Heart right ventricle (tissue), 16 donors: ENCODE measurements at places on chromosomes 6 and 20. TPM values are rescaled to one million over a fixed set of nuclear protein-coding genes. Genes with fewer than 3 reads are reported as not detected.

- H3K4me1 ChIP-seq = peaks cover 64% of the 10 kb centered on the region
- H3K4me3 ChIP-seq = no peak overlapping the region
- H3K27me3 ChIP-seq = no peaks in the 10 kb centered on the region
- DNase-seq = no peak
- H3K36me3 ChIP-seq = peaks cover 39% of the 10 kb centered on the region
- peak overlapping the region; percentile 24 for H3K27ac ChIP-seq
Observed at GRCh38 chr6:112216662-112217551, 37.5 kb downstream of the LAMA4 start.

- peak; percentile 57 for DNase-seq
- no peaks in the 10 kb centered on the region for H3K27me3 ChIP-seq
- no peaks in the 10 kb centered on the region for H3K36me3 ChIP-seq
Observed at GRCh38 chr20:60210779-60211617, 252.8 kb downstream of the CDH26 start.

DNA sequence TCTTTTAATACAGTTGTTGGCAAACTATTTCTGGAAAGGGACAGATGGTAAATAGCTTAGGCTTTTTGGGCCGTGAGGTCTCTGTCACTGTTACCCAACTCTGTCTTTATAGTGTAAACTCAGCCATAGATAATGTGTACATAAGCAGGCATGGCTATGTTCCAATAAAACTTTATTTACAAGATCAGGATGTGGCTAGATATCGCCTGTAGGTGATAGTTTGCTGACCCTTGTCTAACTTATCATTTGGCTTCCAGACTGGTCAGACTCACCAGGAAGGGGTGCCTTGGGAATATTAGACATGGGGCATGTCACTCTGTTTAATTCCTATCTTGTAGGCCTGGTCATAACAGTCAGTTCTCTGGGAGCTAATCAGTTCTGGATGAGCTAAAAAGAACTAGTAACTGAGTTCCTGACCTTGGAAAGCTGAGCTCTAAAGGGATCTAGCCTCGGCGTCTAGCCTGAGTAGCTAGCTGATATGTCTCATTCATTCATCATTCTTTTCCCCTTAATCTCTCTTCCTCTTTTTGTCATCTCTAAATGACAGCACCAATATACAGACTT, 163.6 kb downstream of the SLC16A10 start:
- peaks cover 6% of the 10 kb centered on the region for H3K27me3 ChIP-seq
- DNase-seq = no peak
- no peak overlapping the region for H3K4me3 ChIP-seq
- no peaks in the 10 kb centered on the region for H3K36me3 ChIP-seq
- H3K27ac ChIP-seq = no peak overlapping the region
- no peaks in the 10 kb centered on the region for H3K4me1 ChIP-seq

GRCh38 chr6:5499644-5500306, 238.5 kb downstream of the FARS2 start:
- H3K4me3 ChIP-seq = no peak overlapping the region
- no peaks in the 10 kb centered on the region for H3K27me3 ChIP-seq
- peak overlapping the region; percentile 75 for H3K27ac ChIP-seq
- no peaks in the 10 kb centered on the region for H3K36me3 ChIP-seq
- peaks cover 16% of the 10 kb centered on the region for H3K4me1 ChIP-seq
- no peak for DNase-seq

DNA sequence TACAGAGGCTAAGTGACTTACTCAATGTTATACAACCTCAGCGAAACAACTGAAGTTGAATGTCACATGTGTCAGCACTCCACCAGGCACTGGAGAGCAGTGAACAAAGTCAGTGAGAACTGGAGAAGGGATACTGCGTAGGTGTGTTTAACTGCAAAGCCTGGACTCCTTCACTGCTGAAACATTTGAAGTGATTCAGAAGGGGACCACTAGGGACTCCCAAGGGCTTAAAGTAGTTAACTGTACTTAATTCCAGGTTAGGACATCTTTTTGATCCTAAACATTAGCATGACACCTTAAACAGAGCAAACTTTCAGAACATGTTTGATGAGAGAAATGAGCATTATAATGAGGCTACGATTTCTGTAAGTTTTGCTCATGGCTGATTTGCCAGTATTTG, 45.0 kb upstream of the ZBTB24 start:
- no peaks in the 10 kb centered on the region for H3K27me3 ChIP-seq
- DNase-seq = no peak
- no peaks in the 10 kb centered on the region for H3K36me3 ChIP-seq

DNA sequence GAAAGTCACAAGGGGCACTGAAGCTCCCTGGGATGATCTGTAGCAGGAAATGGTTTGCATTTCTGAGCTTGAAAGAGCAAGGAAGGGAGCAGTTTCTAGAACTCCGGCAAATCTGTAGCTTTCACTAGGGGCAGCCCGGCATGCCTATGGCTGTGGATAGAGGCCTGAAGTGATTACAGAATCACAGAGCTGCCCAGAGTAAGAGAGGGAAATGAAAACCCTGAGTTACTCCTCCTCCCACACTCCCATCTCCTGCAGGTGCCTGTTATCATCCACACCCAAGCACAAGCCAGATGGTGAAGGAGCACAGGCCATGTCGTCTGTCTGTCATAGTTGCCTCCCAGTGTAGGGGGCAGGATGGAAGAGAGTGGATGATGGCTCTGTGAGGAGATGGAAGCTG, 37.1 kb downstream of the HLA-F start:
- no peaks in the 10 kb centered on the region for H3K36me3 ChIP-seq
- H3K27me3 ChIP-seq = no peaks in the 10 kb centered on the region
- H3K27ac ChIP-seq = no peak overlapping the region
- H3K4me3 ChIP-seq = no peak overlapping the region
- no peaks in the 10 kb centered on the region for H3K4me1 ChIP-seq
- DNase-seq = no peak

DNA sequence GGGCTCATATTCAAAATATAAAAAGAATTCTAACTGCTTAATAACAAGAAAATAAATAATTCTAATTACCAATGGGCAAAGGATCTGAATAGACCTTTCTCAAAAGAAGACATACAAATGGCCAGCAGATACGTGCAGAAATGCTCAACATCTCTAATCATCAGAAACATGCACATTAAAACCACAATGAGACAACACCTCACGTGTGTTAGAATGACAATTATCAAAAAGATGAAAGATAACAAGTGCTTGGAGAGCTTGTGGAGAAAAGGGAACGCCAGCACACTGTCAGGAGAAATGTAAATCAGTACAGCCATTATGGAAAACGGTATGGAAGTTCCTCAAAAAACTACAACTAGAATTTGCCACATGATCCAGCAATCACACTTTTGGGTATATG, 53.6 kb downstream of the MBOAT1 start:
- peaks cover 3% of the 10 kb centered on the region for H3K4me1 ChIP-seq
- no peaks in the 10 kb centered on the region for H3K27me3 ChIP-seq
- DNase-seq = no peak

- H3K4me3 ChIP-seq = peak overlapping the region; percentile 96
- DNase-seq = no peak
- H3K27ac ChIP-seq = no peak overlapping the region
Observed at GRCh38 chr20:44532981-44533331, 11.1 kb upstream of the SERINC3 start.

- H3K27ac ChIP-seq = no peak overlapping the region
- H3K36me3 ChIP-seq = no peaks in the 10 kb centered on the region
- H3K4me1 ChIP-seq = no peaks in the 10 kb centered on the region
- no peaks in the 10 kb centered on the region for H3K27me3 ChIP-seq
- H3K4me3 ChIP-seq = no peak overlapping the region
Observed at GRCh38 chr6:21431526-21431925, 162.0 kb upstream of the SOX4 start.

- no peaks in the 10 kb centered on the region for H3K27me3 ChIP-seq
- no peak for DNase-seq
- no peak overlapping the region for H3K27ac ChIP-seq
- no peaks in the 10 kb centered on the region for H3K36me3 ChIP-seq
- H3K4me3 ChIP-seq = no peak overlapping the region
Observed at GRCh38 chr6:146335336-146335735, 208.3 kb upstream of the RAB32 start.

Gene SLC17A3
- not detected for total RNA-seq

Gene ZNF311
- 0.08 TPM for total RNA-seq

Gene OXT
- 1.3 TPM for total RNA-seq
